ENCODE measurements at places on chromosomes 3 and 15.

- DNase-seq, result no peak
Measured at GRCh38 chr15:46120713-46121112, 485.9 kb downstream of the SQOR start.

DNA sequence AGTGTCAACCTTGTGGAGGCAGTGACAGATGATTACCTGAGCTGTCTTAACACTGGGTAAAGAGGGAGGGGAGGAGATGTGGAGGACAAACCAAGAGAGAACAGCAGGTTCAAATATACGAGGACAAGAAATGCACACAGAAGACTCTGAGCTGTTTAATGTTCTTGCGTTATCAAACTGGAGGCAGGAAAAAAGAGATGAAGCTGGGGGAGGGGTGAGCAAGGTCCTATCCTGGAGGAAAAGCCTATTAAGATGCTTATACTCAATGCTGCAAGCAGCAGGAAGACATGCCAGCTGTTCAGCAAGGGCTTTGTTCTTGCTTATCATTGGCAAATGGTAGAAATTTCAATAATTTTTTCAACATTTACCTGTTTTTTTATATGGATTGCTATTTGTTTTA, 345.7 kb upstream of the TRIM42 start:
- no peak for DNase-seq

GRCh38 chr15:47334805-47335535, 382.3 kb upstream of the SEMA6D start:
- DNase-seq, result no peak

DNA sequence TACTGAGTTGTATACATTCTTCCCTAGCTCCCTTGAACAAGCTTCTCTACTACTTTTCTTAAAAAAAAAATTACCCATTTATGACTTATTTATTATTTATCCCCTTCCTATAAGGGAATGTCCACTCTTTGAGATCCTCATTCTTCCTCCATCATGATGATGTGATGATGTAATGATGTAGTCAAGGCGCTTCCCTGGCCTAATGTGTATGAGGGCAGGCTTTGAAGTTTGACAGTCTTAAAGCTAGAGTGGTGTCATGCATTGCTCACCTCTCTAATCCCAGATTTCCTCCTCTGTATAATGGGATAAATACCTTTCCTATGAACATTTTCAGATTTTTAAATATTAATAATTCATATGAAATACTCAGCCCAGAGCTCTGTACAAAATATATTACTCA, 486.0 kb upstream of the TPRG1 start:
- no peak for DNase-seq

GRCh38 chr3:107668963-107669362, 146.2 kb downstream of the BBX start:
- DNase-seq, result no peak

- no peak for DNase-seq
Measured at GRCh38 chr15:23372284-23372683, 17.7 kb downstream of the GOLGA8S start.

GRCh38 chr15:85684174-85684710, 110.5 kb downstream of the KLHL25 start:
- DNase-seq, result no peak

- DNase-seq, result no peak
Measured at GRCh38 chr3:161914703-161915417, 418.3 kb downstream of the OTOL1 start.

- no peak for DNase-seq
Measured at GRCh38 chr3:61813636-61814035, 252.3 kb downstream of the PTPRG start.

DNA sequence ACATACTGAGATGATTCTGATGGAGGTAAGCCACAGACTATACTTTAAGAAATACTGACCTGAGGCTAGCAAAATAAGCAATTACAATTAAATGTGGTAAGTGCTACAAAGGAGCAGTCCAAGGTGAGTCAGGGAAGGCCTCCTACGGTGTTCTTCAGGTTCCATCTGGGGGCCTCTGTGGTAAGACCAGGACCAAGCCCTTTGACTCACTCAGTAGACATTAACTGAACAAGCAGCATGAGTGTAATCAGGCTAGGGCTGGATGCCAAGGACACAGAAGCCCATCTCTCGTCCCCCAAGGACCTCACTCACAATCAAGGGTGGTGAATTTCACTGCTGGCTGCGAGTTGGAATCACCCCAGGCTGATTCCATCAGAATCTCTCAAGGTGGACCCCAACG, 37.3 kb downstream of the DZIP1L start:
- no peak for DNase-seq

DNA sequence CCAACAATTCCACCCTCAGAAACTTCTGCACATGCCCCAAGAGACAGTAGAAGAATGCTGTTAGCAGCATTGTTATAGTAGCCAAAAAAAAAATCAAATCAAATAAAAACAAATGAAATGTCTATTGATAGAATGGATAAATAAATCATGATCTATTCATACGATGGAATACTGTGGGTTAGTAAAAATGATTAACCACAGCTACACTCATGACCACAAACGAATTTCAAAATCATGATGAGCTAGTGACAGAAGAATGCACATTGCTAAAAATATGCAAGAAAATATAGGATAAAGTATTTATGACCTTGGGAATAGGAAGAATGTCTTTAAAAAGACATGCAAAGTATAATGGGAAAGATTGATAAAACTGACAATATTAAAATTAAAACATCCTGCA, 57.5 kb upstream of the ACAN start:
- DNase-seq, result no peak

DNA sequence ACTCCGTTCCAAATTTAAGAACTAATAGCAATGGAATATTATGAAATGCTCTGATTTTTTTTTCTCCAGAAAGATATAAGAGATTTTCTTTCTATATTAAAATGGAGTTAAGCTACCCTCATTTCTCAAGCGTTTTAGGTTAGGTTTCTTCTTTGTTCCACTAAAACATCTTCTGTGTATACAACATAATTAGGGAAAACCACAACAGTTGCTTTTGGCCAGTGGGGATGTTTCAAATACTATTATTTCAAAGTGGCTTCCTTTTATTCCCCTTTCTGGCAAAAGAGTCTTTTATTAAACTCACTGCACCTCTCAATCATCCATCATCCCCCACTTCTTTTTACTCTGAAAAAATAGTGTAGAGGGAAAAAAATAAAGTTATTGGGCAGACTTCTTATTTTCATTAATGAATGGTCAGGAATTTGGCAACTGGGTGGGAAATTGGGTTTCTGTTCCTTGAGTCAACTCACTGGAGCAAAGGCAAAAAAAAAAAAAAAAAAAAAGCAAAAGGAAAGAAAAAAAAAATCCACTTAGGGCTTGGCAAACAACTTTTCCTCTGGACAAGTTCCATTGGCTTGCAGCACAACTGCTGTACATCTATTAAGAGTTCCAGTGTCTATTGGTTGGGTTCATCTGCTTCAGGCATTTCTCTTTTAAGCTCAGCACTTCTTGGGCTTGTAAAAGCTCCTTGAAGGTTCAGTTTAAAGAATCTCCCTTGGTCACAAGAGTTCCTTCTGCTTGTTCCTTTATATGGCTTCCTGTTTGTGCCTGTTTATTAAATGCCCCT, 963.4 kb downstream of the ROBO1 start:
- DNase-seq, result no peak

- DNase-seq, result no peak
Measured at GRCh38 chr3:11420066-11420465, 147.9 kb downstream of the ATG7 start.

All from stimulated activated CD8-positive, alpha-beta memory T cell treated with anti-CD3 and anti-CD28 coated beads, Interleukin-4, amount 100 ng/mL, for 1 hour (primary cell).